ENCODE measurements at places on chromosomes 3 and 15.

- DNase-seq: no peak
These were observed 35.5 kb downstream of the CADPS start for GRCh38 chr3:62839748-62840147.

DNA sequence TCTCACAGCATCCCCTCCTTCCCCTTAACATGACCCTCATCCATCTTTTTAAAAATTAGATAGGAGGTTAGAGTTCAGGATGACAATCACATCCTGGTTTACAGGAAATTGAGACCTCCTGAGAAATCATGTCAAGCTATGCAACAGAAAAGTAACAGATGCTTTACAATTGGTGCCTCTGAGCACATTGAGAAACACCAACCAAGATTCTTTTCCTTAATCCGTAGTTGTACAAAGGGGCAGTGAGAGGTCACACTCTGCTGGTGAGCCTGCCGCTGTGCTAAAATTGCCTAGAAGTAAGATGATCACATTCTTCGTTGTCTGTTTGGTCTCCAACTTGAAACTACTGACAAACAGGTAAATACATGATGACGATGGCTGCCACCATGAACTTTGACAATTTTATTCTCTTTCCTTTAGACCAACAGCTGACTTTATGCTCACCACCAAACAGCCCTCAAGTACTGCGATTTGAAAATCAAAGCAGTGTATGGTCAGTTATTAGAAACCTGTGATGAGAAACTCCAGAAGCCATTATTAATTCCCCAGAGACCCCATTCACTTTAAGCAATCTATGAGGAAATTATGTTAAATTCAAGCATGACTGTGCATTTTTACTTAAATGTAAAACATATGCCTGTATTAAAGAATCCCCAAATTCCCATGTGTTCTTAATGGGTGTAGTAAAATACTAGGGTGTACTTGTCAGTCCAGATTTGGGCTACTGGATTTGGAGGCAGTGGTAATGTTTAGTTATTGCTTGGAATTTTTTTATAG, 210.7 kb upstream of the UBE2E1 start:
- DNase-seq: no peak

DNA sequence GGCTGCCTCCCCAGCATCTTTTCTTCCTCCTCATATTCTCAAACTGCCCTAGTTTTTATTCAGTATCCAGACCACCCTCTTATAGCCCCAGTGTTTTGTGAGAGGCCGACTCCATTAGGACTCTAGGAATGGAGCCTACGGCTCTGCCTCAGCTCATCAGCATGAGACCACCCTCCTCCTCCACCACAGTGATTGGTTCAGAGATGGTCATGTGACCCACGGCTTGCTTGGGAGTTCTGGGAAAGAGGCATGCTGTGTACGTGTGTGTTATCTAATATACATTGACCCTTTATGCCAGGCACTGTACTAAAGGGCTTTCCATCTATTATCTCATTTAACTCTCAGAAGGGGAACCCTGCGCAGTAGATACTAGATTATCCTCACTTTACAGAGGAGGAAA, 17.8 kb upstream of the CMTM7 start:
- no peak for DNase-seq

GRCh38 chr15:68697711-68698690, 119.2 kb downstream of the CORO2B start:
- no peak for DNase-seq

GRCh38 chr3:186375443-186375842, 13.4 kb upstream of the DGKG start:
- DNase-seq: no peak

- DNase-seq: no peak
These were observed 54.3 kb downstream of the BDH1 start for GRCh38 chr3:197501496-197501878.

- DNase-seq: no peak
These were observed 192.2 kb upstream of the THRB start for GRCh38 chr3:24686808-24687207.

- no peak for DNase-seq
These were observed 16.7 kb upstream of the CCDC174 start for GRCh38 chr3:14634763-14635400.

GRCh38 chr15:84953726-84954125, 27.9 kb upstream of the PDE8A start:
- DNase-seq: no peak

GRCh38 chr3:36924744-36925521, 19.9 kb downstream of the TRANK1 start:
- no peak for DNase-seq

All from femur (tissue), 1 donor.